HFFc6 (cell line): ENCODE measurements at places on chromosomes 2 and 18. TPM values are rescaled to one million over a fixed set of nuclear protein-coding genes. Genes with fewer than 3 reads are reported as not detected.

Gene B3GNT7
- 0.10 to 0.15 TPM in 2 of 3 replicates, not detected in the other for total RNA-seq

DNA sequence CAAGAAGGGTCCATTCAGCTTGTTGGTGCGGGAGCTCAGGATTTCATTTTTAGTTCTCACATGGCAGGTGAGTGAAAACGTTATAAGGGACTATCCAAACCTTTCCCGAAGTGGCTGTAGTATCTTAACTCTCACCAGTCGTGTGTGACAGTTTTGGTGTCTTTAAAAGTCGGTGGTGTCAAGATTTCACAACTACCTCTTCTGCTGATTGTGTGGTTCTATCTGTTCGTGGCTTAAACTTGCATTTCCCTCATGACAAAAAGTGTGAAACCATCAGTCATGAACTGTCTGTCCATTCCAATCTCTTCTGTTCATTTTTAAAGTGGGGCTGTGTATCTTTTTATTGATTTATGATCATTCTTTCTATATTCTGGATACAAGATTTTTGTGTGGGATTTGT, 3.8 kb upstream of the AQP12B start:
- DNase-seq = no peak

- DNase-seq = peak; percentile 47
Observed at GRCh38 chr2:234240917-234241316, 190.4 kb downstream of the SPP2 start.

Gene STARD6
- 0.34 TPM in 1 of 3 replicates, not detected in the others for total RNA-seq

- no peak for DNase-seq
Observed at GRCh38 chr2:238369591-238370040, 49.3 kb downstream of the TRAF3IP1 start.

Gene AKAIN1
- total RNA-seq = not detected in 3 replicates

Gene DSG1
- total RNA-seq = not detected in 3 replicates

DNA sequence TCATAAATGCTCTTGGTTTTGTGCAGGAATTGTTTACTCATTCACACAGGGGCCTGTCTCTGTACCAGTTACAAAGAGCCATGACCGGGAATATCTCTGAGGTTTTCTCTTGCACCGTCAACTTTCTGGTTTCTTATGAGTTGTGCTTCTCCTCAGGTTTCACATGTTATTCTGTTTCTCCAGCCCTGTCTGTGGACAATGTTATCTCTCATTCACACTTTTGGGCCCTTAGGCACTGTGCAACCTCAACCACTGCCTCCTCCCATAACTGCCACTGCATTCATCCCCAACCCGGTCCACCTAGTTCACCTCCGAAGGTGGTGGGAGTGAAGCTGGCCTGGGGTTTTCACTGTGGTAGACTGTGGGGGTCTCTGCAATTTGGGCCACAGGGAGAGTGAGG, 22.5 kb upstream of the NEDD4L start:
- no peak for DNase-seq

Gene SERPINB5
- total RNA-seq = not detected in 3 replicates

DNA sequence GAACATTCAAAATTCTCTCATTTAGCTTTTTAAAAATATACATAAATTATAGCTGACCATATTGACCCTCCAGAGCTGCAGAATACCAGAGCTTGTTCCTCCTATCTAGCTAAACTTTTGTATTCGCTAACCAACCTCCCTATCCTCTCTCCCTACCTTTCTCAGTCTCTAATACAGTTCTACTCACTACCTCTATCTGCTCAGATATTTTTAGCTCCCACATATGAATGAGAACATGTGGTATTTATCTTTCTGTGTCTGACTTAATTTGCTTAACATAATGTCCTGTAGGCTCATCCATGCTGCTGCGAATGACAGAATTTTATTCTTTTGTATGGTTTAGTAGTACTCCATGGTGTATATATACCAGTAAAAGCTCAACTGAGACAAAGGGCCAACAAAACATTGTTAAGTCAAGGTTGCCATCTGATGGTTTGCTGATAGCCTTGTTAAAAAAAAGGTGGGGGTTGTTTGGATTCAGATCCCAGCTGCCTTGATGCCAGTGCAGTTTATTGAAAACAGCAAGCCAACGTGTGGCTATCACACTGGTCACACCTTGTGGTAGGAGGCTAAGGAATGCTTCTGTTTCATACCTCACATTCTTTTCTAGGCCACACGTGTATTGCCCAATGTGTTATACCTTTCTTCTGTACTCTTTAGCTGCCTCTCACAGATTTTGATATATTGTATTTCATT, 101.5 kb downstream of the VWA3B start:
- DNase-seq = no peak

DNA sequence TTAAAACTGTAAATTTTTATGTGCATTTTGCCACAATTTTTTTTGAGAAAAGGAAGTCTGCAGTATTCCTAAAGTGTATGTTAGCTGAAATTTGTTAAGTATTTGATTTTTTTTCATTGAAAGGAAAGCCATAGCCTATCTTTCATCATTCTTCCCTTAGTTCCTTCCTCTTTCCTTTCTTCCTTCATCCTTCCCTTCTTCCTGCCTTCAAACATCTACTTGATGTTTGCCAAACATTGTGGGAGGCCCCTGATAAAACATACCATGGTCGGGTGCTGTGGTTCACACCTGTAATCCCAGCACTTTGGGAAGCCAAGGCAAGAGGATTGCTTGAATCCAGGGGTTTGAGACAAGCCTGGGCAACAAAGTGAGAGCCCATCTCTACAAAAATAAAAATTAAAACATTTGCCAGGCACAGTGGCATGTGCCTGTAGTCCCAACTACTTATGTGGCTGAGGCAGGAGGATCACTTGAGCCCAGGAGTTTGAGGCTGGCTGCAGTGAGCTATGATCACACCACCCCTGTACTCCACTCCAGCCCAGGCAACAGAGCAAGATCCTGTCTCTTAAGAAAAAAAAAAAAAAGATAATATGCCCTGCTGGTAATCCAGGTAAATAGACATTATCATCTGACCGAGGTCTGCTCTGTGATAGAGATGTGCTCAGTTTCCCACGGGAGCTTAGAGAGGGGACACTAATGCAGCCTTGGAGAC, 278.4 kb upstream of the STON1 start:
- DNase-seq = no peak

Gene CDC42EP3
- 213 to 264 TPM (median 254 TPM) in 3 replicates for total RNA-seq

GRCh38 chr2:146801886-146802285, 1042.9 kb upstream of the ACVR2A start:
- no peak for DNase-seq

DNA sequence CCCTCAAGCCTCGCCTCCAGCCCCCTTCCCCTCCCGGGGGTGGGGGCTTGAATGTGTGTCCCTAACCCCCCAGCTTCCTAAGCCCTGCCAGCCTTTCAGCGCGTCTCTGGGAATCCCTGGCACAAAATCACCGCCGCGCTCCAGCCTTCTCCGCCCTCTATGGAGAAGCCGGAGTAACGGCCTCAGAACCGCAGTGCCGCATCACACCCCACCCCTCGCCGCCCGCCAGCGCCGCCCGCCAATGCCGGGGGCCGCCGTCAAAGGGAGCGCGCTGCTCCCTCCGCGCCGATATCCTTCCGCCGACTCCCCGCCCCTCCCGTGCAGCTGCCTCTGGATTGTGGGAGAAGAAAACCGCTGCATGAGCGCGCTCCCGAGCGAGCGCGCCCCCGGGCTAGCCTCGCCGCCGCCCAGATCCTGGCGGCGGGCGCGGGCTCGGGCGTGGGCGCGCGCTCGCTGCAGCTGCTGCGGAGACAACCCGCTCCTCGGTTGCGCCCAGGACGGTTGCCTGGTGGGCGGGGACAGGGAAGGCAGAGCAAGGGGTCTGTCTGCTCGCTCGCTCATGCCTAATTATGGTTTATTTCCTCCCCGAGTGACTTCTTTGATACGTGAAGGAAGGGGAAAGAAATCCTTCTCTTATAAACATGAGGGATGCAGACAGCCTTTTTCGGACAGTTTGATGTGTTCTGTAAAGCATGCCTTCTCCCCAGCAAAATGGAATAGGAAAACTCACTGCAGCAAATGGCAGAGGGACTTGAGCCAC, at the start of gene CCDC88A:
CCDC88A (minus strand) TSS at position 178 of the 760 bp plus-strand sequence. CDS start 777 bp downstream, outside the sequence.
- DNase-seq = peak; percentile 98

GRCh38 chr2:237859533-237860272, at the start of gene RAMP1:
TSS of gene RAMP1 (plus strand) at chr2:237859623. CDS start at chr2:237859676, 53 bp downstream.
- DNase-seq = no peak

DNA sequence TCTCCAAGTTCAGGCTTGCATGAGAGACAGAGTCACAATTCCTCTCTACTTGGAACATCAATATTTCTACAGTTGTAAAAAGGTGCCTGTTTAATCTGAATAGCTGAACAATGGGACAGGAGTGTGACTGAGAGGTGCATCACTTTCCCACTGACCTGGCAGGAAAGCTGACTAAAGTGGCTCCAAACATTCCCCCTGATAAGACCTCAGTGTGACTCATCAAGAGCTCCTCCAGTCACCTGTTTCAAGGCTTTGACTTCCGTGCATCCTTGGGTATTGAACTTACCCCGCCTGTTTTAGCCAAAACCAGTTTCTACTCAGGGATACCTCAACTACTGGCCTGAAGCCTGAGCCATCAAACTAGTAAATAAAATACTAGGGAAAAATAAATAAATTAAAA, 453.9 kb upstream of the DDX18 start:
- no peak for DNase-seq

GRCh38 chr2:229528846-229529245, 185.5 kb downstream of the DNER start:
- DNase-seq = no peak

GRCh38 chr18:59395226-59396175, 36.4 kb upstream of the LMAN1 start:
- no peak for DNase-seq

DNA sequence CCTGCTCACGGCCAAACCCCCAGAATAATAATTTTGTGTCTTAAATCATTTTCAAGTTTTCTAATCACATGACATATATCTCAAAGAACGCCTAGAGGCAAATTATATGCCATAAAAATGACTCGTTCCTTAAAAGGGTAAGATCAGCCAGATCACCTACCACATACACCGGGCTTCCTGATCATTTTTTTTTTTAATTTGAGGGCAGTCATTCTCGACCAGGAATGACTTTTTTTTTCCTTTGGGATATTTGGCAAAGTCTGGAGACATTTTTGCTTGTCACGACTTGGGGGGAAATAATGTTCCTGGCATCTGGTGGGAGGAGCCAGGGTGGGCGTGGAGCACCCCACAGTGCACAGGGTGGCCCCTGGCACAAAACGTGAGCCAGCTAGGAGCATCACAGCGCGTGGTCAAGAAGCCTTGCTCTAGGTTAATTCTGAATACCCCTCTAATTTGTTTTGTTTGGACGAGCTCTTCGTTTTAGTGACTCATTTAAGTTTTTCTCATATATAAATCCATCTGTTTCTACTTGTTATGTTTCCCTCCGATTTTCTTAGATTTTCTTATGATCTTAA, 94.9 kb downstream of the TWIST2 start:
- no peak for DNase-seq

- DNase-seq = no peak
Observed at GRCh38 chr2:185456517-185456916, 282.1 kb upstream of the FSIP2 start.

GRCh38 chr18:63679820-63680606, 18.3 kb upstream of the SERPINB3 start:
- DNase-seq = no peak

GRCh38 chr2:218023636-218024035, 20.8 kb upstream of the TNS1 start:
- DNase-seq = no peak

Gene STPG4
- total RNA-seq = 0.15 to 0.22 TPM in 2 of 3 replicates, not detected in the other

Gene OSR1
- total RNA-seq = 4.6 to 10.4 TPM (median 5.5 TPM) in 3 replicates

DNA sequence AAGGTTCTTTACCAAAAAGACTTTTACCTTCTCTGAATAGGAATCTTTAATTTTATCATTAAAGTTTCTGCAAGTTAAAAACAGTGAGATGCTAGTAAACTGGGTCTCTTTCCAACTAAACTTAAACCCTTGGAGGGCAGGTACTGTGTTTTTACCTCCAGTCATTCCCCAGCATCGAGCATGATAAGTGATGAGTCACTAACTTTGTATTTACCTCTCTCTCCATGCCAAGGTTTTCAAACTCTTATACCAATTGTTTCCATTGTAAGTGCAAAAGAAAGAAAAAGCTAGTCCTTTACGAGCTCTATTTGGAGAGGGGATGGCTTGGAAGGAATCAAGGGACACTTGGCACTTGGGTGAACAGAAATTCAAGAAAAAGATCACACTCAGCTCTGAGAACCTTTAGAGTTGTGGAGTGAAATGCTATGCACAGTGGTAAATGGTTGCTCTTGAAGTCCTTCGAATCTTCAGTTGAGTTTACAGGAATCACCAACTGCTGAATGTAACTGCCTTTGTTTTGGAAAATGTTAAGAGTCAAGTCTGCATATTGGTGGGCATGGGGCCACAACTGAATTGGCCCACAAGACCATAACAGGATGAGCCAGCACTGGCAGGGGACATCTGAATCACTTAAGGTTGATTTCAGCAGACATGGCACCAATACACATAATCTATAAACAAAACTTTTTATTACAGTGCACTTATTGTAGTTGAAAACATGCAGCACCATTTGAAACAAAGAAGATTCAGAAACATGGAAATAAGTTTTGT, 8.3 kb upstream of the RBM43 start:
- DNase-seq = no peak

DNA sequence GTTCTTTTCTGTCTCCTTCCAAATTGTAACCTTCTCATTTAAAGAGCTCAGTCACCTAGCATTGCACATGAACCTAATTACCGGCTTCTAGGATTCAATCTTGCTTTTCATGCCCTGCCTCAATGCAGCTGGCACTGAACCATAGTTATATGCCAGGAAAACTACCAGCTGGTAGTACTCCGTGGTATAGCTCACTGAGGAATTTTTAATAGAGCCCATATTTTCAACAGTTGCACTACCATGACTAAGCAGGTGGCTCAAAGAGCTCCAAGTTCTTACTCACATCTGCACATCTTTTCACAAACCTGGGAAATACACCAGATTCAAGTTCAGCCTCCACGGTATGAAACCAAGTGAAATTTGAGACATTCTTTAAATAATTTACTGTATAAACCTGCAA, 363.5 kb downstream of the GRB14 start:
- no peak for DNase-seq

- DNase-seq = no peak
Observed at GRCh38 chr18:5772306-5773105, 122.8 kb downstream of the TMEM200C start.

DNA sequence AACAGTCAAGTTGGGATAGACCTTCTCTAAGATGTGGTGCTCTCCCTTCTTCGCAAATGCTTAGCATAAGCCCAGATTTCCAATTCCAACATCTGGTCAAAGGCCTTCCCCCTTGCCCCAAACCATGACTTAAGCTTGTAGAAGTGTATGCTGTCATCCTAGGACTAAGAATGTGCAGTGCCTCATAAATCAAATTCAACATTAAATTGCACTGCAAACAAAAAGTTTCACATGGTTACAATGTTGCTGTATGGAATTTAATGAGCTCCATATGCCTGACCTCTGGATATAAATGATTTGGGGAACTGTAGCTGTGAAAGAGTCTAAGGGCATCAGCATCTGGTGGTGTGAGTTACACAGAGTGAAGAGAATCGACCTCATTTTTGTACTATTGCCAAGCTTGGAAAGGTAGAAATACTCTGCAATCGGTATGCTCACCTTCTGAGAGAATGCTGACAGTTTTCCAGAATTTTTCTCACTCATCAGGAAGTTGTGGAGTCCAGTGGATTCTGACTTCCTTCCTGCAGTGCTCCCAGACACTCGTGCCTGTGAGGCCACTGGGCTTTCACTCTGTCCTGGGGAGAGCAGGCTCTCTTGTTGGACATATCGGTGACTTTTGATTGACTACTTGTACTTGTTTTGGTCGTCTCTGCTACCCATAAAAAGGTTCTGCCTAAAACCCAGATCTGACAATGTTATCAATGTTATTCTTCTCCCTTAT, 40.6 kb downstream of the FASTKD2 start:
- peak; percentile 16 for DNase-seq

GRCh38 chr18:33369711-33370449, 70.6 kb downstream of the CCDC178 start:
- no peak for DNase-seq

GRCh38 chr2:98350411-98350810, 4.2 kb downstream of the CNGA3 start:
- peak; percentile 69 for DNase-seq

- DNase-seq = no peak
Observed at GRCh38 chr2:69100220-69100723, 87.3 kb downstream of the ANTXR1 start.
